PC-3 (cell line): ENCODE measurements at places on chromosomes 4 and X.

GRCh38 chr4:4260185-4260751 lies 12.2 kb upstream of the TMEM128 start:
- DNase-seq = peak; percentile 74

GRCh38 chrX:42098900-42099299 lies 175.5 kb upstream of the CASK start:
- no peak for DNase-seq

DNA sequence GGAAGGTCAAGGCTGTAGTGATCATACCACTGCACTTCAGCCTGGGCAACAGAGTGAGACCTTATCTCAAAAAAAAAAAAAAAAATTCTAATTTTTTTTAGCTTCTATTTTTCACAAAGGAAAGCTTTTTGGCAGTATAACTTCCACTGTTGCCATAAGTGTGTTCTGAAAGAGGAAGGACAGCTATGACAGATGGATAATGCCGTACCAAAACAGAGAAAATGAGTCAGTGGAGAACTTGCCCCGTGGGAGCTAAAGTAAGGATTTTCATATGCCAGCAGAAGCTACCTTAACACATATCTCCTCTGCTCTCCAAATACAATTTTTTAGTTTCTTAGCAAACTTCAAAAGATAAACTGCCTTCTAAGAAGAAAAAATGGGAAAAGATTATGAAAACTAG lies 43.7 kb downstream of the RPS3A start:
- no peak for DNase-seq

GRCh38 chr4:43325220-43325967 lies 432.9 kb downstream of the GRXCR1 start:
- no peak for DNase-seq

GRCh38 chr4:160848901-160849760 lies 1314.7 kb downstream of the FSTL5 start:
- DNase-seq = peak; percentile 40

DNA sequence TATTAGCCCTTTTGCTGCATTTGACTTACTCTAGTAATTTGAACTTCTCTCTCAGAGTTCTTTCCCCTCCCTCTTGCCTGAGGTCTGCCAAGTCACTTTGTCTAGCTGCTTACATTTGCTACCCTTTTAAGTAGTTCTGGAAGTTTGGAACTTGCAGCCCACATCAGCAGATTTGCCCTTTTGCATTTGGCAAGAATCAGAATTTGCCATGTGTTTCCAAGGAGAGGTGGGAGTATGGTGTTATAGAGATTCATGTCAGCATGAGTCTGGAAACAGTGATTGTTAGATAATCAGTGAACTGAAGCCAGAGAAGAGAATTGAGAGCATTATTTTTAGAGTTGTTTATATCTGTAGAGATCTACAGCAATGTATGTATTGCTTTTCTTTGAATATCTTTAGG lies 52.1 kb downstream of the KLHL34 start:
- DNase-seq = no peak

GRCh38 chrX:24662352-24662751 lies 15.2 kb upstream of the PCYT1B start:
- DNase-seq = no peak

DNA sequence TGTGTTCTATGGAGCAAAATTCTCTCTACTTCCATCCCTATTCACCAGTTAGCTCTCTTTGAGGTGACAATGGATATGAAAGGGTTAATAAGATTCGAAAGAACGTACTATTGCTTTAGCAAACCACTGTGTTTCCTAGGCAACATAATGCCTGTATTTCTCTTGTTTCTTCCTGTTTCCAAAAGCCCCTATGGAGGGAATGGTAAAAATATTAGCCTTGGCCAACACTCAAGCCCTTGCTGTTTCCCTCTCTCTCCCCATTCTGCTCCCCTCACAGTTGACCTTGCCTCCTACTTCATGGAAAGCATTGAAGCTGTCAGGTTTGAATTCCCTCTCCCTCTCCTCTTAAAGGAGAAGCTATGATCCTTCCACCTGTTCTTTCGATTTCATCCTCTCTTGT lies 9.6 kb upstream of the PGRMC1 start:
- no peak for DNase-seq

DNA sequence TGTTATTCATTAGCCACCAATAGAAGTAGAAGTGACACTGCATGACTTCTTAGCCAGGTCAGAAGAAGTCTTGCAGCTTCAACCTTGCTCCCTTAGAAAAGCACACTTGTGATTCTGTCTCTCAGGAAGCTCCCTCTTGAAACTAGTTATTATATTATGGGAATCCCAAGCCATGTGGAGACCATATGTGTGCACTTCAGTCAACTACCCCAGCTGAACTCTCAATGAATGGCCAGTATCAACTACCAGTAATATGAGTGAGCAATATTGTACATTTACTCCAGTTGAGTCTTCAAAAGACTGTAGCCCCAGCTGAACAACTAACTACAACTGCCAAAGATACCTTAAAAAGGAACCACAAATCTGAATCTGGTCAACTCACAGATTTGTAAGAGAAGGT lies 77.1 kb upstream of the GABRA3 start:
- no peak for DNase-seq

GRCh38 chrX:41588271-41588670 lies 100.5 kb upstream of the GPR34 start:
- no peak for DNase-seq

GRCh38 chrX:38634665-38635064 lies 73.3 kb downstream of the TSPAN7 start:
- DNase-seq = no peak

DNA sequence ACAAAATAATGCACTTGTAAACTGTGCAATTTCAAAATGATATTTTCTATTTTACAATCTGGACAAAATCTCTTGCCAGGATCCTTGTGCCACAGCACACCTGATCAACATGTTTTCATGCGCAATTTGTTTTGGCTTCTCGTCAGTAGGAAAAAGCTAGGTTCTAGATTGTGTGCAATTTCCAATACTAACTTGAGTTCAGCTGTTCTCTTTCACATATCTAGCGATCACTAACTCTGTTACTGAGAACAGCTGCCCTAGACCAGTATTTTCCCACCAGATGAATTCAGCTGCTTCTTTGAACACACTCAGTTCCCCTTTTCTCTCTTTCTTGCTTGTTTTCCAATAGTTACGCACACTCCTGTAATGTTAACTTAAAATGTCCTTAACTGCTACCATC lies 131.2 kb downstream of the MAGEB5 start:
- no peak for DNase-seq
